ENCODE measurements at places on chromosomes 6 and 20.

GRCh38 chr20:33793011-33793931 is 17.9 kb upstream of the CHMP4B start:
- no peak for DNase-seq

- DNase-seq = no peak
These were observed 91.3 kb upstream of the ADGRF1 start for GRCh38 chr6:47133230-47134000.

DNA sequence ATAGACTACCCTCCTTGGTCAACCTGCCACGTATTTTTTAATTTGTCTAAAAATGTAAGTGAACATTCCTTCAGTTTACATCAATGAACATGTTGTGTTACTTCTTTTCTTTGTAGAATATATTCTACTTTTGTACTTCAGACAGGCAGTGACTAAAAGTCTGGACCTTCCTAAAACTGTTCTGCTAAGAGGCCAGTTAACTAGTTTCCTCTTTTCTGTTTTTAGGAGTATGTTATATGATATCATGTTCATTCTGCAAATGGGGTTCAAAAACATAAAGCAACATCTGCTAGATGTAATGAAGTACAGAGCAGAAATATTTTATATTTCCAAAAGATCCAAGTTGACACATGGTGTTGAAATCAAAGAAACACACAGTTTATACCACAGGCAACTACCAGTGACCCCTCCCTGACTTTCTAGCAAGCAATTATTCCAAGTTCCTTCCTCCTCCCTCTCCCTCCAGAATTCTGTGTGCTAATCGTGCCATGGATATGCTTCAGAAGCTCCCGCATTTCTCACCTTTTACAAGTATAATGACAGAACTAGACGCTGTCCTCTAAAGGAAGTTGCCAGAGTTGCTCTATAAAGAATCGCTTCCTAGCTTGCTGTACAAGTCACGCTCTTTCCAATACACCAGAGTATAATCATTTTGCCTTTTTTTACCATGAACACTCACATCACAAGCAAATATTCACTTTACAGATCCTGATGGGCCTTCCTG is 64.7 kb downstream of the ARHGAP18 start:
- no peak for DNase-seq

DNA sequence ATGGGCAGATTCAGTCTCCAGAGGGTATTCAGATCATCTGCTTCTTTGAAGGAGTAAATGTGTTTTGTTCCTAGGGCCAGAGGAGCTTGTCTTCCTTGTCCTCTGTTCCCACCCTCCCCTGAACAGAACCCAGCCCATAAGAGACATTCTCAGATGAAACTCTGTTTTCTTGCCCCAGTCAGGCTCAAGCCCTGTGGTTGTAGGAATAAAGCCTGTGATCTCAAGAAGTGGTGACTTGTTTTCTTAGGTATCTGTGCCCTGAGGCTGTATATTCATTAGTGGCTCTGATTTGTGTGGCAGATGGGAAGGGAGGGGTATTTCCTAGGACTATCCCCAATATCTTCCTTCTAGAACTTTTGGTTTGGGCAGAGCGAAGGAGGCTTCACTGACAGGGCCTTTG is 27.9 kb downstream of the GSS start:
- DNase-seq = no peak

DNA sequence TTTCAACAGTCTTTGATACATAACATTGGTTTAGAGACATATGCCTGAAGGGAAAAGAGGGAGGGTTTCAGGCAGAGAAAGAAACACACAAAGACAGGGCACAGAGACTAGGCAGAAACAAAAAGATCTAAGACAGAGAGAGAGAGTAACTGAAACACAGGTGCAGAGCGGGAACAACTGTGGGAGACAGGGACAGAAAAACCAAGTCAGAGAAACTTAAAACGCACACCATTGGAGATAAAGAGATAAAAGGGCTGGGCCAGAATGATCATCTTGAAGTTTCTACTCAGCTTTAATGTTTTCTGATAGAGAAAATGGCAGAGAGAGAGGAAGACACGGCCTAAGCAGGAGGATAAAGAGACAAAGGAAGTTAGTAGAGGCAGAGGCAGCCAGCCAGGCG is 11.8 kb downstream of the UNC5CL start:
- DNase-seq = no peak

DNA sequence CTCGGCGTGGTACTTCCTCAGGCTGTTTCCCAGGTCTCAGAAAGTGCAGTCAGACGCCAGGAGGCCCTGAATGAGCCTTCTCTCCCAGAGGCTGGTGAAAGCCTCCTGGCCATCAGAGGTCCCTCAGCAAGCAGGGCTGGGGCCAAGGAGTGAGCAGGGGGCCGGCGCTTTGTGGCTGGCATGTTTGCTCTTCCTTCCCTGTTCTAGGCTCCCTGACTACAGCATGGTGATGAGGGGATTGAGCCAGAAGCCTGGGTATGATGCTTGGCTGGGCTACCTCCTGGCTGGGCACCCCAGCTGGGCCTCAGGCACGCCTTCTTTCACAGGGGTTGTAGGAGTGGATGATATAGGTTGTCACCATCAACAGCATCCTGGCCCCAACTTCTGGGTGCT is 11.7 kb upstream of the DNAJC5 start:
- no peak for DNase-seq

DNA sequence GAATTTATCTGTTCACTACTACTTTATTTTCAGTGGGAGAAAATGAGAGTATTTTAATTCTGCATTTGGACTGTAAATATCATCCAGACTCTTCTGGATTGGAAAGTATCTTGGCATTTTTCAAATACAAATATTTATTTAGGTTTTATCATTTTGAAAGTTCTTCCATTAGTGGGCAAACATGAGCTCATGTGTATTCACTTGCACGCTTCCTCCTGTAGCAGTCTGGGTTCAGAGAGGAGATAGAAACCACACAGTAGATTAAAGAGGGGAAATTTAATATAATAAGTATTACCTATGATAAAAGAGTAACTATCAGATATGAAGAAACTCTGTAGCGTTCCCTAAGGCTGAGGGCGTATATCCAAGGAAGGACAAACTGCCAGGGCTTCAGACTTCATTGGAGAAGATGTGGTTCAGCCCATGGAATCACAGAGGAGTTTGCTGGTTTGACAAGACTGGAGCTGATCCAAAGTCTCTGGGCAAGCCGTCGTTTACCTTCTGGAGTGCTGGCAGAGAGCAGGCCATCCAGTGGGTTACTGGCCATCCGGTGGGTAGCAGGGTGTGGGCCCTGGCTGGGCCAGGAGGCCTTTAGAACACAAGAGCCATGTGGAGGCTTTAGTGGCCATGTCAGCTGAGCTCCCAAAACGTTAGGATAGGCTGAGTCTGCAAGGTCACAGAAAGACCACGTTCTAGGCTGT is 44.3 kb downstream of the KCNS1 start:
- DNase-seq = no peak

DNA sequence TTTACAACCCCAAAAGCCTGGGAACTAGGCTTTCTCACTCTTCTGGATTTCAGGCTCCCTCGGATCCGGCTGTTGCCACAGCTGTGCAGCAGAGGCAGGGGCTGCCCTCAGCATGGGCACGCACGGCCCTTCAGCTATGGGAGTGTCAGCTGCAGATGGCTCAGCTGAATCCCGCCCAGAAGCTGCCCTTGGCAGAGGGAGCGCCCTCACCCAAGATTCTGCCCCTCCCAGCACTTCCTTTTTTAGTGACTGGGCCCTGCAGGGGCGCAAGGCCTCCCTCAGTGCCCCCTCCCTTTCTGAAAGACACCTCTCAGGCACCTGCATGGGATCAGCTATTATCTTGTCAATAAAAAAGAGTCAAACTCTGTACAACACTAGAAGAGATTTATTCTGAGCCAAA is 67.9 kb upstream of the THBS2 start:
- DNase-seq = no peak

DNA sequence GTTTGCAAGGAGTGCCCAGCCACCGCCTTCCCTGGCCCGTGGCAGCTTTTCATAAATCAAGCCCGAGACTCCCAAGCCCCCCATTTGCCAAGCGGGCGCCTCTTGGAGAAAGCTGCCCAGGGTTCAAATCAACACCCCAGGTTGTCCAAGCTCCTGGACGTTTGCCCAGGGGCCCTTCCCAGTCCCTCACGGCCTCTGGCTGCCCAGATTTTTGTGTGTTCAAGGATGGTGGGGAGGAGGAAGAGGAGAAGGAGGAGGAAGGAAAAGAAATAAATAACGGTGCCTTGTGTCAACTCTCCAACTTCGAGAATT is 20.6 kb upstream of the NFATC2 start:
- no peak for DNase-seq

DNA sequence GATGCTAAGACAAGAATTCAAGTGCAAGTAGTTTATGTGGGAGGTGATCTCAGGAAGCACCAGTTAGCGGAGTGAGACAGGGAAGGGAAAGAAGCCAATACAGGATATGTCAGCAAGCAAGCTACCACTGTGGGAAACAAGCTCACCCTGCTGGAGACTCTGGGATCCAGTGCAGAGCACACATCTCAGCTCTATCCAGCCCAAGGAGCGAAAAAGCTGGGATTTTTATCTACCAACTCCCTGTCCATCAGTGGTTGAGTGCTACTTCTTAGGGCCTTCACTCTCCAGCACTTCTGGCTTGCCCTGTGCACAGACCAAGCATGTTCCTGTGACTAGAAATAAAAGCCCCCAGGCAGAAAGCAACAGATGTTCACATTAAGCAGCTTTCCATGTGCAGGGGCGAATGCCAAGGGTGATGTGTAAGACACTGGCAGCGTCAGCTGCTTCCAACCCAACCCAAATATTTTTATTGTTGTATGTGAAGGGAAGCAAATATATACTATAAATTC is 10.8 kb upstream of the RNF24 start:
- DNase-seq = no peak

DNA sequence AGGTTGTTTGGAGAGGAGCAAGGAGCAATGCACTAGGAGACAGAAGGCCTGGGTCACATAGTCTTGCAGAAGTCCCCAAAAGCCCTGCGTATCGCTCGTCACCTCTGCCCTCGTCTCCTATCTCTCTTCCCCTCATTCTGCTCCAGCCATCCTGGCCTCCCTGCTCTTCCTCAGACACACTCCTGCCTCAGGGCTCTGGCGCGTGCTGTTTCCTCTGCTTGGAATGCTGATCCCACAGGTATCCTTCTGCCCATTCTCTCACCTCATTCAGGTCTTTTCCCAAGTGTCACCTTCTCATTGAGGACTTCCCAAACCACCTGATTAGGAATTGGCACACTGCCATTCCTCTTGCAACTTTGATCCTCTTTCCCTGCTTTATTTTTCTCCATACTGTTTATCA is 9.0 kb upstream of the SLC2A10 start:
- DNase-seq = no peak

DNA sequence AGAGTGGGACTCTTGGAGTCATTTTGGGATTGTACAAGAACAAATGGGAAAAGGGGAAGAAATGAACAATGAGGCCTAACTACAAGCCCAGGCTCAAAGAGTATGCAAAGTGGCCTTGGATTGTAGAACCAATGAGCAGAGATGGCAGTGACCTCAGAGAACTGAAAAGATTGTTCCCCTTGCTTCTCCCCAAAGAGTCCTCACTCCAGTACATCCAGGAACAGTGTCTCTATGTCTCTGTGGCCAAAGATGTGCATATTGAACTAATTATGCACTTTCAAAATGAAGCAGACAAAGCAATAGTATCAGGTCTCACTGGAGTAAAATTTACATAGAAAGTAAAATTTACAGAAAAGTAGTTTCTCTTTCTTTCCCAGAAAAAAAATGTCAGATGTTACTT is 81.0 kb downstream of the SMLR1 start:
- DNase-seq = no peak

- DNase-seq = no peak
These were observed 93.7 kb upstream of the CD83 start for GRCh38 chr6:14023855-14024254.

Data from stimulated activated CD4-positive, alpha-beta T cell treated with anti-CD3 and anti-CD28 coated beads, Interleukin-1b, Interleukin-23, amount 100 ng/mL, for 1 hour (primary cell).